Common myeloid progenitor, CD34-positive (primary cell): ENCODE measurements at places on chromosomes 1 and 21.
A peak's percentile ranks its signal among the peaks of the same experiment; 100 is the strongest.

- peak; percentile 10 for DNase-seq
These were observed 12.8 kb downstream of the ZFP69B start for GRCh38 chr1:40462956-40463590.

GRCh38 chr1:210797422-210797821, 336.5 kb downstream of the KCNH1 start:
- no peak for DNase-seq

DNA sequence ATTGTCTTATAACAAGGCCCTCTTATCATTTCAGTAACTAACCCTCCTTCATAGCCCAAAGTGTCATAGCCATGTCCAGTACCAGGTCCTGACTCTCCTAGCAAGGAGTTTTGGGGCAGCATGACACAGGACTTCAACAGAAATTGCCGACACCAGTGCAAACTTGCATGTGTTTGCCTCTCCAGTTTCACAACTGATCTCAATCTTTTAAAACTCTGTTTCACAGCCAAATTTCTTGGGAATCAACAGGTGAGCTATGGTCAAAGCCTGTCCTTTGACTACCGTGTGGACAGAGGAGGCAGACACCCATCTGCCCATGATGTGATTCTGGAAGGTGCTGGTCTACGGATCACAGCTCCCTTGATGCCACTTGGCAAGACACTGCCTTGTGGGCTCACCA, 36.8 kb downstream of the LAMC2 start:
- no peak for DNase-seq

DNA sequence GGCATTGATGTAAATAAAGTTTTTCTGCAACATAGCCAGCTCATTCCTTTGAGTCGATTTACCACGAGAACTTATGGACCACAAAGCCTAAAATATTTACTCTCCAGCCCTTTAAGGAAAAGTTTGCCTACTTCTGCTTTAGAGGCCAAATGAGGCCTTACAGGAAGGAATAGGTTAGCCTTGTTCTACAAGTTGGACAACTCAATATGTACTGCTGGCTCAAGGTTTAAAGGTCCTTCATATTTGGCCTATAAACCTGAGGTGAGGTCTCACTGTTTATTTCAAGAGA, 144.5 kb upstream of the DNAH14 start:
- DNase-seq: peak; percentile 4

DNA sequence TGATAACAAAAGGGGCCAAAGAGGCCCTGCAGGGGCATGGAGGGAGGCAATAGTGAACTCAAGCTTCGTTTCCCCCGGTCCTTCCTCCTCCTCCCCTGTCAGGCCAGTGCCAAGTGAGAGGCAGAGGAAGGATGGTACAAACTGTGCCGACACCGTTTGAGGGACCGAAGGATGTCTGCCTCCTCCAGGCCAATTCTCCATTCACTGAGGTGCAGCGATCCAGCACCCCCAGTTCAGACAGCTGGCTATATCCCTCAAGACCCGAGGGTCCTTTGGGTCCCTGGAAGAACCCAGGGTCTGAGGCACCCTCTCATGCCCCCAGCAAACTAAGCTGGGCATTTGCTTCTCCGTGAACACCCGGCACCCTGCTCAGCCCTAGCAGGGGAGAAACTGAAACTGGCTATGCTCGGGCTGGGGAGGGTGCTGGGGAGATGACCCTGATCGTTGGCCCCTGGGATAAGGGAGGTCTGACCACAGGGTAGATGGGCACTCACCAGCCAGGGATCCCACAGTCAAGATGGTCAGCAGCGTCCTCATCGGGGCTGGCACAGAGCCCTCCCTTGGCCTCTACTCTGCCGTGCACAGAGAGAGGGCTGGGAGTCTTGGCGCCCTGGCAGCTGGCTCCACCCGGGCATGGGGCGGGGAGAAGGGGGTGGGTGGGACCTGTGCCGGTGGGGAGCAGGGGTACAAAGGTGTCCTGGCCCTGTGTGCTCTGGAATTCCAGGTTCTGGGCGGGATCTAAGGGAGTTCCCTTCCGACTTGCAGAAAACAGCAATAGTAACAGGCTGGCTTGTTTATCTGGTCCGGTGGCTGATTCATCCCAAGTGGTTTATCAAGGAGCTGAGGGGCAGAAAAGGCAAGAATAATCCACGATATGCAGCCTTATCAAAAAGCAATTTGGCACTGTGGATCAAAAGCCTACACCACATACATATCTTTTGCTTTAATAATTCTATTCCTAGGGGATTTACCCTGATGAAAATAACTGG, at the start of gene IL22RA1:
TSS of gene IL22RA1 (minus strand) at position 595 of the 989 bp plus-strand sequence. CDS start at position 537, 58 bp downstream.
- DNase-seq: no peak

GRCh38 chr1:201183209-201183608, 7.4 kb upstream of the IGFN1 start:
- no peak for DNase-seq

GRCh38 chr1:112444269-112444668, 48.3 kb downstream of the CTTNBP2NL start:
- no peak for DNase-seq

DNA sequence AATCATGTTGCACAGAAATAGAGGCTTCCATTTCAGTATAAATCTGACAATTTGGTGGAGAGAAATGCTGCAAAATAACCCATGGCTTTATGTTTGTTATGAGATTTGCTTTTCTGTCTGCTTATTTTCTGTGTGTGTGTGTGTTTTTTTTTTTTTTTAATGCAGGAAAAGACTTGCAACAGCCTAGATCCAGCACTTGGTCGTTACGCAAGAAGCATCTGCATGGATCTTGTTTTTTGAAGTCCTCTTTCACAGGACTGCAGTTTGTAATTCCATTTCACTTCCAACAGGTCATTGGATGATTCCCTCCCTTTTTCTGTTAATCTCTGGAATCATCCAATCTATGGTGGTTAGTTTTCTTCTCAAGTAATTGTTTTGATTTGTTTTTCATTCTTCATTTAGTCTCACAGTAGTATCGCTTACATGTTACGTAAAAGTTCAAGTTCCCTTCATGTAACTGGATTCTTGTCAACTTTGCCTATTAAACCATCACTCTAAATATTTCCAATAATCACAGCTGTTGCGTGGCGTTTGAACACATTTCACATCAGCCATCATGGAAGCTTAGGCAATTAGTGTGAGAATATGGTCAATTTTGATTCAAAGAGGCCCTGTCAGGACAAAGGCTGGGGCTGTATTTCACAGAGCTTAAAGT, 312.9 kb downstream of the NFIA start:
- no peak for DNase-seq
